ENCODE measurements at places on chromosomes 1 and 21. TPM values are rescaled to one million over a fixed set of nuclear protein-coding genes. Genes with fewer than 3 reads are reported as not detected.
A peak's percentile ranks its signal among the peaks of the same experiment; 100 is the strongest.

- DNase-seq = peak; percentile 58
Observed at GRCh38 chr1:207959141-207959825, 48.4 kb upstream of the CD34 start.

DNA sequence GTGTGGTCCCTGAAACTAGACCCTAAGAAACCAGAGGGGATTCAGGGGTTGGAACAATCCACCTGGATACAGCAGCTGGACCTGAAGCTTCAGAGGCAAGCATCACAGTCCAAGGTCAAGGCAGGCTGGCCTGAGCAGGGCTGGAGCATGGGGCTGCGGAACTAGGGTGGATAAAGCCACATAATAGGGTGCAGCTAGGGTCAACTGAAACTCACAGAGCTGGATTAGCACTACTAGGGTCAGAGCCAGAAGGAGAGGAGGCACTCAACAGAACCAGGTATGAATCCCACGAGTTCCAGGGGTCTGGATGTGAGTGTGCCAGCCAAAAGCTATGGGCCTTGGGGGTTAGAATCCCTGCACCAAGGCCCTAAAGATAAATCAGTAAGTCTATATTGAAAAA, 231.0 kb upstream of the KIAA0040 start:
- DNase-seq = no peak

DNA sequence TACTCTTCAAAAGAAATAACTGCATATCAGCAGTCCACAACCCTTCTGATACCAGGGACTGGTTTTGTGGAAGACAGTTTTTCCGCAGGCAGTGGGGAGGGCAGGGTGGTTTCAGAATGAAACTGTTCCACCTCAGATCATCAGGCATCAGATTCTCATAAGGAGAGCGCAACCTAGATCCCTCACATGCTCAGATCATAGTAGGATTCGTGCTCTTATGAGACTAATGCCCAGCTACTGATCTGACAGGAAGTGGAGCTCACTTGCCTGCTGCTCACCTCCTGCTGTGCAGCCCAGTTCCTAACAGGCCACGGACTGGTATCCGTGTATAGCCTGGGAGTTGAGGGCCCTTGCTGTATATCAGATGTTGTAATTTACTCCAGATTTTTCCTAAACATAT, 11.5 kb downstream of the RO60 start:
- DNase-seq = no peak

DNA sequence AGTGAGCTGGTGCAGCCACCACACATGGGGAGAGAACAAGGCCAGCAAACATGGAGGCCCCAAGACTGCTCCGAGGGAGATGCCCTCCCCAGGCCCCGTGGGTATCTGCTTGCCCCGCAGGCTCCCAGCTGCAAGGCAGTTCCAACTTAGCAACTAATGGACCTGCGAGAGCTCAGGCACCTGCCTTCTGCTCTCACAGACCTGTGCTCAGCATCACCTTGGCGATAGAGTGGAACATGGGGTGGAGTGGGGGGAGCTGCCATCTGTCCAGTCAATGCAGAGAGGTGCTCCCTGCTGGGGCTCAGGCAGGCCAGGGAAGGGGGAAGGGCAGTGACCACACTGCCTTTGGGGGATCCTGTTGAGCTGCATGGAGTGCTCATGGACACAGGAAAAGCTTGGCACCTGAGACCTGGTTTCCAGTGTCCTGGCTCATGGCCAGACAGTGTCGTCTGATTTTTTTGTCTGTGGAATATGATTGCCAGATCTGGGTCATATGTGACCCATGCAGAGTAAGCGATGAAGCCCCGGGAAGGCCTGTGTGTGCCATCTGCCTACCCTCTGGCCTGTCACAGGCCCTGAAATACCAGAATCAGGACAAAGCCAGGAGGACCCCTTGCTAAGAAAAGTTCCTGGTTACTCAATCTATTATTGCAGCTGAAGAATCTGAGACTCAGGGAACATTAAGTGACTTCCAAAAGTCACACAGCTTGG, 39.9 kb upstream of the TENT5C start:
- no peak for DNase-seq

- DNase-seq = no peak
Observed at GRCh38 chr1:40703316-40703715, 11.8 kb downstream of the NFYC start.

- peak; percentile 22 for DNase-seq
Observed at GRCh38 chr1:54407404-54408146, 1.4 kb upstream of the SSBP3 start.

DNA sequence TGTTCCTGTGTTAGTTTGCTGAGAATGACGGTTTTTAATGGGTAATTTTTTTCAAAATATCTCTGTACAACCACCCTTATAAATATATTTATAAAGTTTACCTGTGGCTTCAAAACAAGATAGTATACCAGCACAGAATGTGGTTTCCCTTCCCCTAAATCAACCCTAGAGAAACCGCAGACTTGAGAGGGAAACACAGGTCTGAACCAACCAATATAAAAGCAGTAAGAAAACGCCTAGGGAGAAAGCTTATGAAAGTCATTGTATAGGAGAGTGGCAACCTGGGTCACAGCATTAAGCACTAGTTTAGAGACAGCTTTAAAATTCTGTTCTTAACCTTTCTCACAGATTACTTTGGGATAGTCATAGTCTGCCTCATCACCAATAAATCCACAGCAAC, 180.6 kb upstream of the LHX8 start:
- DNase-seq = no peak

DNA sequence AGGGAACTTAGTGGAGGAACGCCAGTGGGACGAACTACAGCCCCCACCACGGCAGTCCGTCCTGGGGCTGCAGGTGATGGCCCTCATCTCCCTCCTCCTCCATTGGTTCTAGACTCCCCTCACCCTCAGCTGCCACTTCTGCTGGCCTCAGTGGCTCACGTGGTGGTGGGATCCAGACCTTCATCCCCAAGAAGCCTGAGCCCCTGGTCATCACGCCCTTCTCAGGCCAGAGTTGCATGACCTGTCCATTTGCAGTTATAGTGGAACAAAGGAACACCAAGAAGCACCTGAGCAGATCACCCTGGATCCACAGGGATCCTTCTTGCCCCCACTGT, 13.0 kb upstream of the FAM110D start:
- no peak for DNase-seq

DNA sequence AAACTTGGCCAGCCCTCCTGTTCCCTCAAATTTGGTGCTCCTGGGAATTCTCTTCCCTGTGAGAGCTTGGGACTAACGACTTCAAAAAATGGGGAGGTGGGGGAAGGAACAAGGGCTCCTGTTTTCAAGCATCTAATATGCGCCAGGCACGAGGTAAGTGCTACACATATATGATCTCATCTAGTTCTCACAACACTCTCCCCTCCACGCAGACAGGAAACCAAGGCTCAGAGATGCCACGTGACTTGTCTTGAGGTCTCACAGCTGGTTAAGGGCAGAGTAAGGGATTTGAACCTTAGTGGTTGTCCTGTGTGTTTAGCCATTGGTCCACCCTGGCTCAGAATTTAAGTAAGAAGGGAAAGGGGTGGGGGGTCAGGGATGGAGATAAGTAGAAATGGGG, 125.9 kb downstream of the DMRTB1 start:
- no peak for DNase-seq

- no peak for DNase-seq
Observed at GRCh38 chr1:197451381-197451780, 183.3 kb downstream of the CRB1 start.

DNA sequence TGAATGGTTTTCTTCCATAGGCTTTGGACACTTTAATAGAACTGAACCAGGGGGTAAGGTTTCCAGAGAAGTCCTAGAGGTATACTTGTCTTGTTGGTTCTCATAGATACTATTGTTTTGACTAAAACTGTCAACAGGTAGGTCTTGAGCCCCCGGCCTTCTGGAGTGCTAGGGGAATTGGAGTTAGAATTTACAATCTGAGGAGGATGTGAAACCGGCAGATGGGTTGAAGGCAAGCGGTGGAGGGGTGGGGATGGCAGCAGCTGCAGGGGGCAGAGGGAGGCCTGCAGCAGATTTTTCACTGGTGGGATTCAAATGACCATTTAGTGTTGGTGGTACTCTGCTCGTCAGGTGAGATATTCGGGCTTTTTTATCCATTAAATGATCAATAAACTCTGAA, 4.3 kb upstream of the CD1D start:
- no peak for DNase-seq

- DNase-seq = no peak
Observed at GRCh38 chr1:89980605-89981004, 14.3 kb upstream of the ZNF326 start.

DNA sequence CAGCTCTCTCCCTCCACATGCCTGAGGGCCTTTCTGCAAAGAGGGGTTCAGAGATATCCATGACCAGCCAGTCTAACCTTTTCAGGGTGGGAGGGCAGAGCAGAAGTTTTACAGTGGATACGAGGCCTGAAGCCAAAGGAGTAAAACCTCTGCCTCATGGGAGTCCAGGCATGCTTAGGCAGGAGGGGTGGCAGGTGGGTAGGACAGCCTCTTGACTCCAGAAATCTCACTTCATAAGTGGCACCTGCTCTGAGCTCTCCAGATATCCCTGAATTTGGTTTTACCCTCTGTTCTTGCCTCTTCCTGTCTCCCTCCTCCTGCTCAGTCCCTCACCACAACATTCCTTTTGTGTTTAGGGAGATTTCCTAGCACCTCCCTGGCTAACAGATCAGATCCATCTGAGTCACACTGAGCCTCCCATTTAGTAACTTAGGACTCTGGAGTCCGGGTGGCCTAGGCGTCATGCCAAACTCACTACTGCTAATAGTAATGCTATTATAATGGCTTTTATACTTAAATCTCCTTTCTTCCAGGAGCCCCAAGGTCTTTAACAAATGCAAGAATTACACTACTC, 201.0 kb downstream of the HS2ST1 start:
- no peak for DNase-seq

DNA sequence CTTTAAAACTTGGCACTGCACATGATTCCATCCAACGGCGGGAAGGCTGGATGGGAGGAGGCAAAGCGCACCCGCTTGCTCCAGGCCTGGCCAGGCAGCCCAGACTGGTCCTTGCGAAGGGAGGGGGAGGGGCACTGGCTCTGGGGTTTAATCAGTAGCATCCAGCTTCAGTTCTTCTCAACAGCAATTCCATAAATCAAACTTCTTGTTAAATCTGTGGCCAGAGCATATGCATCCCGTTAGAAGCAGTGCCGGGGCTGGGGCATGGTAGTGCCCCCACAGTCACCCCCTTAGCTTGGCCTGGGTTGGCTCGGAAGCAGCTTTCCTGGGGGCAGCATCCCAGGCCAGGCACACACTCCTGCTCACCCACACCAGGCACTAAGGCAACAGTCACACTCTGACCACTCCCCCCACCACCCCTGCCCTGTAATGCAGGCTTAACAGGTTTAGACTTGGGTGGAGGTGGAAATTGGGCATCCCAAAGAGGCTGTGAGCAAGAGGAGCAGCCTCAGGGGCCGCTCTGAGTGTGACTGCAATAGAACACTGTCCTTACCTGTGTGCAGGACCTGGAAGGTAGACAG, 94.1 kb upstream of the CASZ1 start:
- DNase-seq = no peak

GRCh38 chr1:84598418-84598817, 24.2 kb upstream of the CTBS start:
- DNase-seq = no peak

DNA sequence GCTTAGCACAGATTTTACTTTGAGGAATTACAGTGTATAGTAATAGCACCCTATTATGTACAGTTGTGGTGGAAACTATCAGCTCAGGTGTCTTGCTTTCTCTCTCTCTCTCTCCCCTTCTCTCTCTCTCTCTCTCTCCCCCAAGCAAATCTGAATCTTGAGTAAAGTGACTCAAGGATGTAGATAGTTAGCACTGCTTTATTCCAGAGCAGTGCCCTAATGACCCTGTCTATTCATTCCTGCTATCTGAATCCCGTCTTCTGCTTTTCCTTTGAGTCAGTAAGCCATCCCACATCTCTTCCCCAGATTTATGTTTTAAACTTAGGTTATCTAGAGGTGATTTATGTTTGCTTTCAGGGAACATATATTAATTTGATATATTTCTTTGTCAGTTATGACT, 5.2 kb upstream of the HPCAL4 start:
- DNase-seq = no peak

- no peak for DNase-seq
Observed at GRCh38 chr1:226369110-226369509, 38.8 kb downstream of the PARP1 start.

DNA sequence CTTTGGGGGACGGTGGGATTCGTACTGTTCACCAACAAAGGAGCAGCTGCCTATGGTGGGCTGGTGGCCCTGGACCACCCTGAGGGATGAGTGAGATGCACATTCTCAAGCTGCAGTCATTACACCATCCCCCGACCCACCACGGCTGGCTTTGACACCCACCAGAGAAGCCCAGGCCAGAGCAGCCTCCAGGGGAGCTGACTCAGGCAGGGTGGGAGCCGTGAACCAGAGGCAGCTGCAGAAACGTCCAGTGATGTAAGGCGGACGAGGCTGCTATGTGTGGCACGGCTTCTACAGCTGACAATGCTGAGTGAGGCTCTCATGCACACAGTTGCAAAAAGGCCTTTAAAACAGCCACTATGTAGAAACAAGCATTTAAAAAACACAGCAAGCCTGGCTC, 40.1 kb downstream of the CHAF1B start:
- DNase-seq = no peak

DNA sequence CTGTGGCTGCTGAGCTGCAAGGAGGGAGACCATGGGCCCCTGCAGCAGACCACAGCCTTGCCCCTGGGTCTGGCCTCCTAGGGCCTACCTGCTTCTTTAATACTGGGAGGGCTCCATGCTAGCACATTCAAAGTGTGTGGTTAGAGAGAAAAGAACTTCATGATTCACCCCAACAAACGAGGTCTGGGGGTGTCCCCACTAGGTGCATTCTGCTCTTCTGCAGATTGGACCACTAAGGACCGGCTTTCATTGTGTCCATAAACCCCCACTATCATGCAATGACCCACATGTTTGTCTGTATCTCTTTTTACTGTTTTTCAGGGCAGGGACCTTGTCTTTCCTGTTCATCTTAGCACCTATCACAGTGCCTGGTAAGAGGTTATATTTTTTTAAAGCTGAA, 185.4 kb downstream of the OMA1 start:
- no peak for DNase-seq

Gene FAF1
- 25.5 TPM for total RNA-seq

Gene FMO1
- not detected for total RNA-seq

Gene ORC1
- 0.95 TPM for total RNA-seq

Gene CRYBG2
- not detected for total RNA-seq

Gene KLHDC7A
- total RNA-seq = not detected

Gene CEP104
- total RNA-seq = 59.2 TPM

Gene HEYL
- 45.6 TPM for total RNA-seq

Gene LAD1
- total RNA-seq = 11.1 TPM

Gene NTRK1
- total RNA-seq = 0.81 TPM

Gene RAP1A
- 75.0 TPM for total RNA-seq

Gene CHRNB2
- not detected for total RNA-seq

Gene RGS16
- total RNA-seq = 15.2 TPM

Gene PRAMEF12
- total RNA-seq = not detected
